Activated naive CD4-positive, alpha-beta T cell (primary cell): ENCODE measurements at places on chromosomes 7 and 10.

DNA sequence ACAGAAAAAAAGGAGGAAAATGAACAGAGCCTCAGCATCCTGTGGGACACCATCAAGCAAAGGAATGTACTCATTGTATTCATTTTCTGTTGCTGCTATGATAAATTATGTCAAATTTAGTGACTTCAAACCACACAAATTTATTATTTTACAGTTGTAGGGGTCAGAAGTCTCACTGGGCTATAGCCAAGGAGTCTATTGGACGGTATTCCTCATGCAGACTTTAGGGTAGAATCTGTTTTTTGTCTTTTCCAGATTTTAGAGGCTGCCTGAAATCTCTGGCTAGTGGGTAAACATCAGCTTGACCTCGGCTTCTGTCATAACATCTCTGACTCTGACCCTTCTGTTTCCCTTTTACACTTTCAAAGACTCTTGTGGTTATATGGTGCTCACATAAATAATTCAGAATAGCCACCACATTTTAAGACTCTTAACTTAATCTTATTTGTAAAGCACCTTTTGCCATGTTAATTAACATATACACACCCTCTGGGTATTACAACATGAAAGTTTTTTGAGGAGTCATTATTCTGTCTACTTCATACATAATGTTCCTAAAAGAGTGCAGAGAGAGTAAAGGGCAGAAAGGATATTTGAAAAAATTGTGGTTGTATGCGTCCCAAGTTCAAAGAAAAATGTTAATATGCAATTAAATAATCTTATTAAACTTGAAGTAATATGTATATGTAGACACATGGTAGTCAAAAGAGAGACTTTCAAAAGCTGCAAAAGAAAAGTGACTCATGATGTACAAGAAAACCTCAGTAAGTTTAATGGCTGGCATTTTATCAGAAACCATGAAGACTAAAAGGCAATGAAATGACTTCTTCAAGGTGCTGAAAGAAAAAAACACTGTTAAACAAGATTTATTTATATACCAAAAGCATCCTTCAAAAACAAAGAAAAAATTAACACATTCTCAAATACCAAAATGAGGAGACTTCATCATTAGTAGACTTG lies 70.8 kb upstream of the MEOX2 start:
- no peak for DNase-seq

DNA sequence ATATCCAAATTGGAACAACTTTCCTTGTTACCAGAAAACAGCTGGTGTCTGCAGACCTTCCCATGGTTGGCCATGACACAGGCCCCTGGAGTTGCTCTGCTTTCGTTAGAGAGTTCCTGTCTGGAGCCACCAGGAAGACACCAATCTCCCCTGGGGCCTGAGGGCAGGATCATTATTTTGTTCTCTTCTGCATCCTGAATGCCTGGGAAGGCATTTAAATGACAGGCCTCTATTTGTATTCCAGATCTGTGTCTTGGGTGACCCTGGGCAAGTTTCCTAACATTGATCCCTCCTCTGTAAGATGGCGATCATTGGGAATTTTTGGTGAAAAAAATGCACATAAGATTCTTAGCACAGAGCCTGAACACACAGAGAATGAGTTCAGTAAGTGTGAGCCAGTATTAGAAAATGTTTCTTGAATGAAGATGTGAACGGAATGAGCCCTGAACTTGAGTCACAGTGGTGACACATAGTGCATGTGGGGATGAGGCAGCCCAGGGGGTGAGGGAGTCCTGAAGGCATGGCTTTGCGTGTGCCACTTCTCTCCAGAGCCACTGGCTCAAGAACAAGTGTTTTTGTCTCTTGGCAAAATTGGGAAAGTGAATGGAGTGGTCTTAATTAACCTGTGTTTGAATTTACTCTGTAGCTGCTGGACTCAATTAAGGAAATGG lies 28.4 kb downstream of the BMPER start:
- DNase-seq, result no peak

- DNase-seq, result no peak
Observed at GRCh38 chr10:127971963-127972615, 65.2 kb downstream of the PTPRE start.

DNA sequence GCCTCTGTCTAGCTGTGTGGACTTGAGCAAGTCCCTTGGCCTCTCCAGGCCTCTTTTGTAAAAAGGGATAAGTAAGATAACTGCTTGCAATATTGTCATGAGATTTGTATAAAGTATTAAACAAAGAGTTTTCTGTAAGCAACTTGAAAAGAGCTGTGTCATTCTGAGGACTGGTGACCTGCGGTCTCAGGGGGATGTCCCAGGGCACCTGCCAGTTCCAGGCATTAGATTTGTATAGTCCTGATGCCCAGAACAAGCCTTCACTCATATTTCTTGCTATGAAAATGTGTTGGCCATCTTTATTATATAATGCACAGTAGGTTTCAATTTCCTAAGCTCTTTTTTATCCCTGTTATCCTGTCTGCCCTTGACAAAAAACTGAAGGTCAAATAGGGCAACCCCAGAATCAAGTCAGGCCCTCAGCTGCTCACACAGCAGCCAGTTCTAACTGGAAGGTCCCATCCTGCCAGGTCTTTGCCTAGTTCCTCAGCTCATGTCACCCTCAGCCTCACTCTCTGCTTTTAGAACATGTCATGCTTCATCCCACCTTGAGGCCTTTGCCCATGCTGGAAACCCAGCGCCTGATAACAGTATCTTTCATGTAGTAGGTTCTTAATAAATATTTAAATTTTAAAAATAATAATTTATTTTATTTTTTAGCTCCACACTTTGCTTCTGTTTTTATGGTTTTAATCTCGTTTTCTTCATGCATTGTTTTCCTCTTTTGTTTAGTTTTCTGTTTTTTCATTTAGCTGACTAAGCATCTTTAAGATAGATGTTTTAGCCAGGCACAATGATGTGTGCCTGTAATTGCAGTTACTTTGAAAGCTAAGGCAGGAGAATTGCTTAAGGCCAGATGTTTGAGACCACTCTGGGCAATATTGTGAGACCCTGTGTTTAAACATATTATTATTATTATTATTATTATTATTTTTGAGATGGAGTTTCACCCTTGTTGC lies 87.5 kb upstream of the ZNF92 start:
- DNase-seq, result no peak

DNA sequence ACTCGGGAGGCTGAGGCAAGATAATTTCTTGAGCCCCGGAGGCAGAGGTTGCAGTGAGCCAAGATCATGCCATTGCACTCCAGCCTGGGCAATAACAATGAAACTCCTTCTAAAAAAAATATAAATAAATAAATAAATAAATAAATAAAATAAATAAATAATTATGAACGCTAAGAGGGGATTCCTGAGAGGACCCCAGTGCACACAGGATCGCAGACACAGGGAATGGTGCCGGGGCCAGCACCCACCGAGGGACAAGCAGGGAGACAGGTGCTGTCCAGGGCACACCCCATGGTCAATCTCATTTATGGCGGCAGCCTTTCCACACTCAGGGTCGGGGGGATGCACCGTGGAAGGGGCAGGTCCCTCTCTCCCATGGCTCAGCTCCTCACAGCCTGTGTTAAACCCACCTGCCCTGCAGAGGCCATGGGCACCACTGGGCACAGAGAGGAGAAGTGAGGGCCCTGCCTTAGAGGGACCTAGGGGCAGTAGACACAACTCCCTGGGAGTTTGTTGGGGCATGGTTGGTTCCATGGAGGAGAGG lies 2.2 kb upstream of the RAMP3 start:
- no peak for DNase-seq
